Stimulated activated CD4-positive, alpha-beta T cell treated with anti-CD3 and anti-CD28 coated beads, Interleukin-12 subunit alpha, Interleukin-12 subunit beta, amount 100 ng/mL, for 24 hours (primary cell): ENCODE measurements at places on chromosomes 3 and 15.

DNA sequence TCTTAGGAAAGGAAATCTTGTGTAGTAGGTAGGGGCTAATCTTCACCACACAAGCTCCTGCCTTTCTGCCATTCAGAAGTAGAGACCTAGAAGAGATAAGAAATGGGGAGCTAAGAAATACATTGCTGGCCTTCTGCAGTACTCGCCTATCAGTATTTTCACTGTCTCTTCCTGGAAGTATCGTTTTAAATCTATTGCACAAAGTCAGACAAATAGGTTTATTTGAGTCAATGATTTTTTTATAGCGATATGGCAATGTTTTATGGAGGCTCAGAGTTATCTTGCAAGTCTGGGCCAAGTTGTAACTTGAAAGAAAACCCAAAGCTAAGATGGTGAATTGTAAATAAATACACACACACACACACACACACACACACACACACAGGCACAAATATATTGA lies 103.8 kb downstream of the PTPRG start:
- DNase-seq = no peak

DNA sequence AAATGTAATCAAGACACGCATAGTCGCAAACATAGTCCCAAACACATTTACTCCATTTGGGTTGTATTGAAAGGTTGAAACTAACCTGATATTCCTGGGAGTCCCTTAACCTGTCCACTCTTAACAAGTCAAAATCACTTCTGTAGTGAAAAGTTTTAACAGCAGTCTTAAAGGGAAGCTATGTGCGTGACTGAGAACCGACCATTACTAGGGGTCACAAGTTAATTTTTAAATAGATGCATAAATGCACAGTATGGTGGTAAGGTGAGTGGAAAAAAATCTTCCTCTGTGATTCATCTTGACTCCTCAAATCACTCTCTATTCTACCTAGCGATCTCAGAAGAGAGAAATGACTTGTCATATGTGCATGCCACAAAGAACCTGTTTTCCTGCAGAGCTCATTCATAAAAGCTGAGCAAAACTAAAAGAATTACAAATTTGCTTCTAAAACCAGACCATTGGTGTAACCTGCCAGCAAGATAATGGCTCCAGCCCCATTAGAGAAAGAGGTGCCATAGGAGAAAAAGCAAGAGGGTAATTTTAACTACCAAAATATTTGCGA lies 4.8 kb downstream of the GPR15 start:
- no peak for DNase-seq

DNA sequence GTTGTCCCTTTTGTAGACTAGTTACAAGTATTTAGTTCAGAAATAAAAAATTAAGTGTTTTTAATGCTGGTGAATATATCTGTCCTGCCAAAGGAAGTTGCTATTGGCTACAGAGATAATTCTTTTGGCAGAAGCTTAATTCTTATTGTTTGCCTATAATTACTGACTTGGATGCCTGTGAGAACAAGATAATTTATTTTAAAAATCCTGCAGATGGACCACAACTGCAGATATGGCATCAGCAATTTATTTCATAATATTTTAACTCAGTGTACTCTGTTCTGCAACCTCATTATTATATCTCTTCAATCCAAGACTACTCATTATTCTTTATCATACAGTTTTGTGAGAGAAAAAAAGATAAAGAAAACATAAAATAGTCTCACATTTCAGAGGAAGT lies 789.8 kb downstream of the NAALADL2 start:
- no peak for DNase-seq

DNA sequence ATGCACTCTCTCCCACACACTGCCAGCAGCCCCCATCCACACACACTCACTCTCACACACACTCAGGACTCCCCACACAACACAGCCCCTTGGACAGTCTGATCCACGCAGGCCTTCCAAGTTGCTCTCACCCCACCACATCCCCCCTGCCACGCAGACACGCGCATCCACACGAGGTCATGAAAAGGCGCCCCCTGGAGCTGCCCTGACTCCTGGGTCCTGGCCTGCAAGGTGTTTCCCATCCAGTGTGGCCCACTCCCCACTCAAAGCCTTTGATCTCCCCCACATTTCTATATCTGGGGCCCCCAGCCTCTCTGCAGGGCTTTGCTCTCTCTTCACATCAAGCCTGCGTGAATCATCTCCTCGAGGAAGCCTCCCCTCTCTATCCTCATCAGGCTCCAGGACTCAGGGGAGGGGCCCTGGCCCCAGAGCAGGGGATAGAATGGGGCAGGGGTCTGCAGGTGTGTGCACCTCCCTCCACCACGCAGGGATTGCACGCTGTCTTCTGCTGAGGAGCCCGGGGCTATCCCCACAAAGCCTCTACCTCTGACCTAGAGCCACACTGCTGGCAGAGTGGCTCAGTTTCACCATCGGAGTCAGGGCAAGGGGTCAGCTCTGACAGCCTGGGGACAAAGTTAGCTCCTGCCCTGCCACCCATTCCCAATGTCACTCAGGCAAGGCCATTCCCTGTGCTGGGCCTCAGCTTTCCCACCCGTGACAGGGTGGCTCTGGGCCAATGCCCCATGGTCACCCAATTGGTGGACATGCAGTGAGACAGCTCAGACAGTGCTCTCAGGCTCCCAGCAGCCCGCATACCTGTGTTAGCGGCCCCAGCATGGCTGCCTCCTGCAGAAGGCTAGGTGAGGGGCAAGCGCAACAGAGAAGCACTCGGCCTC lies 6.4 kb downstream of the MYL3 start:
- no peak for DNase-seq

DNA sequence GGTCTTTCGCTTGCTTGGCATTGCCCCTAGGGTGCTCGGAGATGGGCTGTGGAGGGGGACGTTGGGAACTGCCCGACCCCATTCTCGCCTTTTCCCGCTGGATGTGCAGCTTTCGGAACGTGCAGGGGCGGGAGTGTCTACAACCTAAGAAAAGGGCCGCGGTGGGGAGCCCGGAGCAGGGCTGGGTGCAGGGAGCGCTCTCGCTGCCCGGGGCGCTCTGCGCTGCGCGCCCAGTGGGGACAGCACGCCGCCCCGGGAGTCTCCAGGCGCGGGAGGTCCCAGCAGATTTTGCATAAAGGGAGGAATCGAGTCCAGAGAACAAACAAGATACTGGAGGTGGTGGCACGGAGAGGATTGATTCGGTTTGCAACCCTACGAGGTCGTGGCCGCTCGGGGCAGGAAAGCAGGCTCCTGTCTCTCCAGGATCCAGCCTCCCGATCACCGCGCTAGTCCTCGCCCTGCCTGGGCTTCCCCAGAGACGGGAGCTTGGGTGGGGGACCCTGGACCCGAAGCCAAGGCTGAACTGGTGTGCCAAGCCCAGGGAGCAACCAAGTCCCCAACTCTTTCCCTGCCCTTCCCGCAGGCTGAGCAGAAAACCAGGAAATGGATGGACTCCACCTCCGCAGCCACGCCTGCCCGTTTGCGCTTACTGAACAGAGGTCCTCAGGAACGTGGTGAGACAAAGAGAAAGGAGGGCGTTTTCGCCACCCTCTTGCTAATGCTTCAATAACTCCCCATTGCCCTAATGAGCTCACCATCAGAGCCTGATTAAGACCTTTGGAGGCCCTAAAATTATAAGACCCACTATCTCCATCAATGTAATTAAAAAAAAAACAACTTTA lies 59.7 kb downstream of the NOX5 start:
- DNase-seq = no peak

GRCh38 chr3:160686955-160687535 lies 10.1 kb downstream of the ARL14 start:
- no peak for DNase-seq

DNA sequence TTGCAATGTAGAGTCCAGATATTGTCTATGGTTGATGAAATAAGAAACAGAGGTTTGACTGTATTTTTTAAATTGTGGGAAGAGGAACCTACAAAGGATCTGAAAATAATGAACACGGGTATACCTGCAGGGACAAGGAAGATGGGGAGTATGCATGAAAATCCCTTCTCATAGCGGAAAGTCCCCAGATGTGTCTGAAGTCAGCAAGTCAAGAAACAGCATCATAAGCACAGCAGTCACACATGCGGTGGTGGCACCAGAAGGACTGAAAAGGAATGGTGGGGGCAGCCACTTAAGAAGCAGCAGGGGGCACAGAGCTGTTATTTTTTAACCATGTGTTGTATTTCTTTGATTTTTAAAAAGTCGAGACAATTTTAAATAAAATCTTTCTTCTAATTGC lies 4.7 kb downstream of the MRPS11 start:
- DNase-seq = no peak

DNA sequence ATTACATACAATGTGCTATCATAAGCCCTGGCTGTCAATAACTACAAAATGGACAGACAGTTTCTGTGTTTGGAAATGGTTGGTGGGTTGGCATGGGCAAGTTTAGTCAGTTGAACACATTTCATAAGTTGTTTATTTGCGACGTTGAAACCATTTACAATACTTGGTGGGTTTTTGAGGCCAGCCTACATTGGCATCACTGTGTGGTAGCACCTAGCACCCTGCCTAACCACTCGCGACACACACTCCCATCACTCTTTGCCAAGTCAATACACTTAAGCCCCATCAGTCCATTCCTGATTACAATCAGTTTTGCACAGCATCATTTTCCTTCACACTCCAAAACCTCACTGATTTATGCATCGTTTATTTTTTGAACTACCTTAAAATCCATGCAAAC lies 13.8 kb downstream of the PROK2 start:
- DNase-seq = no peak

DNA sequence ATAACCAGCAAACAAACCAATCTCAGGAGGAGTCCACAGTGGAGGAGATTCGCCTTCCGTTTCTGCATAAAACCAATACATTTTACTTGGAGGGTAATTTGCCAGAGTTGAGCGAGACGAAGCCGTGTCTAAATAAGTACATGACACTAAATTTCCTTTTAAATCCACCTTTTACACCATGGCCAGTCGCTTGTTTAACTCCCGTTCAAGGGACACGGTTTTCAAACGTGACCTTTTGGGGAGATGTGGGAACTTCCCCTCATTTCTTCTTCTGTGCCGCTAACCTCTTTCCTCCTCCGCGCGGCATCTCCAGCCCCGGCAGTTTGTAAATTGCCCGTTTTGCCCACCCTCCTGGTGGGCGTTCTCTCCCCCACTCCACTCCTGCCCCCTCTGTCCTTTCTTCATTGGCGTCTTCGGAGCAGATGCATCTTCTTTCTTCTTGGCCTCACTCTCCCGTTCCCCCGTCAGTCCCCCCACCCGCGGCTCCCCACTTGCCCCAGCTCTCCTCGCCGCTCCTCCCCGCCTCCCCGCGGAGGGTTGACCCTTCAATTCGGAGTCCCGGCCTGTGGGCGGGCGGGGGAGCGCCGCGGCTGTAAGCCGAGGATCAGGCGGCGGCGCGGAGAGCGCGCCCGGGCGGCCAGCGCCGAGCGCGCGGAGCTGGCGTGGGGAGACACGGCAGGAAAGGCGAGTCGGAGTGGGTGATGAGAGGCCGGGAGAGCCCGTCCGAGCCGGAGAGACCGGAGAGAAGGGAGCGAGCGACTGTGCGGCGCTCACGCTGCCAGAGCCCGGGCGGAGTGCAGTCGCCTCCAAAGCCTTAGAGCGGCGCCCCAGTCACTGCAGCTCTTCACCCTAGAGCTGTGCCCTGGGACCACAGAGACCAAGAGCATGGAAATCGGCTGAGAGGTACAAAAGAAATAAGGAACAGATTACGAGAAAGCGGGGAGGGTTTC lies at the start of gene NLGN1:
TSS of gene NLGN1 (plus strand) at position 584 of the 950 bp plus-strand sequence.
- DNase-seq = no peak

- no peak for DNase-seq
Measured at GRCh38 chr3:44098656-44099415, 142.8 kb upstream of the TOPAZ1 start.

DNA sequence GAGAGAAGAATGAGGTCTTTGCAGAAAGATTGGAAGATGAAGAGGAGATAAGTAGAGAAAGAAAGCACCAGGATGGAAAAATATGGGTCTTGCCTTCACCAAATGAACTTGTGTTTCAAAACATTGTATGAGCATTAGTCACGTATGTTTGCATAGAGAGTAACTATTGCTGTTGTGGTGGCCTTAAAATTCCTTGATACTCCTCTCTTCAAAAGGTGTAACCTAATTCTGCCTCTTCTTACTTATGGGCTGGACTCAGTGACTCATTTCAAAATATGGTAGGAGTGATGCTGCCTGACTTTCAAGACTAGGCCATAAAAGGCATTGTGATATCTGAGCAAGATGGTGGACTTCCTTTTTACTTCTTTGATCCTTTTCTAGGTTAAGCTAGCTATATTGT lies 228.7 kb upstream of the ZNF385D start:
- DNase-seq = no peak

GRCh38 chr15:57445872-57446271 lies 69.6 kb downstream of the CGNL1 start:
- no peak for DNase-seq

GRCh38 chr3:112074006-112074405 lies 12.2 kb upstream of the C3orf52 start:
- no peak for DNase-seq

DNA sequence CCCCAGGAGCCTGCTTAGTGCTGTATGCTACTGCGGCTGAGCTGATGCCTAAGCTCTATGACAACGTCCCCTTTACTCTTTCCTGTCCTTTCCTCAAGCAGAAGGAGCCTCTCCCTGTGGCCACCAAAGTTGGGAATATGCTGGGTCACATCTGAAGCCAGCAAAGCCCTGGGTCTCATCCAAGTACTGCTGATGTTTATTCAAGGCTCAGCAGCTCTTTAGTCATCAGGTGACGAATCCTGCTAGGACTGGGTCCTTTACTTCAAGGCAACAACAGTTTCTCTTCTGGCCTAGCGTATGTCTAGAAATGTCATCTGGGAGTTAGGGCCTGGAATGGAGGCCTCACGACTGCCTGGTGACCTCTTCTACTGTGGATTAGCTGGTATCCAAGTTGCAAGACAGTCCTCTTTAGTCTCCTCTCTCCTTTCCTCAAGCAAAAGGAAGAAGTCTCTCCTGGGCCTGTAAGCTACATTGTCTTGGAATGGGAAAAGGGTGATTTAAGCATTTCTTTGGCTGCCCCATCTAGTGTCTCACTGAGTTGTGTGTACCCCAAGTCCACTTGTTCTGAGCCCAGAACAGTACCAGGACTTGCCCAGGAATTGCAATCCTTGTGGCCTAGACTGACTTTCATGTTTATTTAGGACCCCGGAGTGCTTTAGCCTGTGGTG lies 63.9 kb downstream of the TNFAIP8L3 start:
- no peak for DNase-seq

GRCh38 chr3:48929358-48930035 lies 10.9 kb downstream of the ARIH2 start:
- no peak for DNase-seq

DNA sequence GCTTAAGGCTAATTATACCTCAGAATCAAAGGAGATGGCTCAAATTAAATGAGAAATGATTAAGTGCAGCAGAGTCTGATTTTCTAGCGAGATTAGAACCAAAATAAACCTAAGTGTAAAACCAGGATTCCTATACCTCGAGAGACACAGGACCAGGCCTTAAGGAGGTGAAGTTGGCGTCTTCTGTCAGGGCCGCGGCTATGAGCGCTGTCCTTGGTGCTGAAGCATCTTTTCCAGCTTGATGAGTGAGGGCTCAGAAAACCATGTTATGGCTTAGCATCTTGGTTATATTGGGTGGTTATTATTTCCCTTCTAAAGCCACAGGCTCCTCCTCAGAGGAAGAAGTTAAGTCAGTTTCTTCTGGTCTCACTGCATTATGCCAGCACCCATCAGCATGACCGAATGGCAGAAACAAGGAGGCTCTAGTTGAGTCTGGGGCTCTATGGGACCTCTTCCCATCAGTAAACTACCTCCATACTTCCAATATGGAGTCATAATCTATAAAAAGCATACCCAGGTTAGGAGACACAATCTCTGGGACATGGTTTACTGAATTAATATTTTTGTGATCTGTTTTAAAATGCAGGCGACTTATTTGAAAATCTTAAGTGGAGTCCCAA lies 120.1 kb upstream of the NMNAT3 start:
- no peak for DNase-seq
